ENCODE measurements at places on chromosomes 6 and 20.

DNA sequence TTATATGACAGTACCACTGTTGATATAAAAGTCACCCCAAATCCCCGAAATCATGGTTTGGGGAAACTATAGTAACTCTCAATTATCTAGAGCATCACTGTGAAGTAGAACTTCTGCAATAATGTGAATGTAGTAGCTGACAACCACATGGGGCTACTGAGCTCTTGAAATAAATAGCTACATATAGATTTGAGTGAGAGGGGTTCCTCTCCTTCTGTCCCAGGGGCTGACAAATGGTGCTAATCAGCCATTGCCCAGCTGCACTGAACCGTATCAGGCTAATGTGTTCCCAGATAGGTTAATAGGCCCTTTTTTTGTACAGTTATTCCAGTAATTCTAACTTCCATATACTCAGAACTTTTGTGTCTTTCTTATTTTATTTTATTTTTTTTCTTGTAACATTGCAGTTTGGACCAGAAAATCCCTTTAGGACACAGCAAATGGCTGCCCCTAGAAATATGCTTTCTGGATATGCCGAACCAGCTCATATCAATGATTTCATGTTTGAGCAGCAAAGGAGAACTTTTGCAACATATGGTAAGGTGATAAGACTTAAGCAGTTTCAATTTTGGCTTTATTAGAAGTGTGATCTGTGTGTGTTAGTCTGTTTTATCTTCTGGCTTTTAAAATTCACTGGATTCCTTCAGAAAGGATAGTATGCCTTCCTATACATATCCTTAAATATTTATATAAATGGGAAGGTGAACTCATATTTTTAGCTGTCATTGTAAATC is 21.1 kb downstream of the CDC40 start:
- DNase-seq: no peak

DNA sequence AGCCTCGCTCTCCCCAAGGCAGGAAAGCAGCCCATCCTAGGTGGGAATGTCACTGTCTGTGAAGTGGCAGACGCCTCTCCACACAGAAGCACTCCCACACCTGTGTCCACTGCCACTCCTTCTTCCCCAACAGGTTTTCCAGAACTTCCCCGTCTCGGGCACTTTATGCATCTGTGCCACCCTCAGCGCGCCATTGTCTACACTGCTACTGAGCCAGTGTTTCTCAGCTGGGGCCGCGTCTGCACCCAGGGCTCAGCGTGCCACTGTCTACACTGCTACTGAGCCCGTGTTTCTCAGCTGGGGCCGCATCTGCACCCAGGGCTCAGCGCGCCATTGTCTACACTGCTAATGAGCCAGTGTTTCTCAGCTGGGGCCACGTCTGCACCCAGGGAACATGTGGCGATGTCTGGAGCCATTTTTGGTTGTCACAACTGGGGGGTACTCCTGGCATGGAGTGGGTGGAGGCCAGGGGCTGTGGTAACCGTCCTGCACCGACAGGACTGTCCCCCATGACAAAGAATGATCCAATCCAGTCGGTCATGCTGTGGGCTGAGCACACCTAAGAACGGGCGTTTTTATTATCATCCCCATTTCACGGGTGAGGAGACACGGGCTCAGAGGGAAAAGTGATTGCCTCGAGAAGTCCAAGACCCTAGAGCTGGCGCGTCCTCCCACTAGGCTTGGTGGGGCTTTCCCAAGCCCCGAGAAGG is 41.7 kb upstream of the ZBP1 start:
- no peak for DNase-seq

DNA sequence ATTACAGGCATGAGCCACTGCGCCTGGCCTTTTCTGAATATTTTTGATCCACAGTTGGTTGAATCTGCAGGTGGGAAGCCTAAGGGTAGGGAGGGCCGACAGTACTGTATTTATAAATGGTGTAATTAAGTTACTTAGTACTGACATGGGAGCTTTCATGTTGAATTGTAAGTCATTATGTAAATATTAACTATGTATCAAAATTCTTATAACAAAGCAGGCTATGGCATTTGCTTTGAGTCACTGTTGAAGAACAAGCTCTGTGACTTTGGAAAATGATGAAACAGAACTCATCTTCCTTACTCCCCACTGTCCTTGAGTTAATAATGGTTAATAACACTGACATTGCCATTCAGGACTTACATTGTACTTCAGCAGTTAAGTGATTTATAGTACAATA is 63.0 kb upstream of the TXNDC5 start:
- DNase-seq: no peak

DNA sequence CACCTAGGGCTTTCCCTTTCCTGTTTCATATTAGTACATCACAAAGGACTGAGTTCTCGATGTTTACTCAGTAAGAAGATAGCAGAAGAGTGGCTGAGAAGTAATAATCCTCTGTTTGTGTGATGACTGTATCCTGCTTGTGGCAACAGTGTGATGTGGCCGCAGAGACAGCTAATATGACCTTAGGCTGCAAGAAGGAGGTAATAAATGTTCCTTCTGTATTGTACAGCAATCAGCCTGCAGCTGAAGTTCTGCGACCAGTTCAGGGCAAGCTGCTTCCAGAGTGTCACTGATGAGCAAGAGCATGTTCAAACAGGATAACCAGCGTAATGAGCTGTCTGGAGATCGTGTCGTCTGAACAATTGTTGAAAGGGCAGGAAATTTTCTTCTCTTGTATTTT is 70.9 kb downstream of the OPN5 start:
- DNase-seq: no peak

- no peak for DNase-seq
These were observed 33.4 kb upstream of the SLC35B3 start for GRCh38 chr6:8468552-8469356.

GRCh38 chr6:75483136-75483952 is 10.3 kb downstream of the FILIP1 start:
- no peak for DNase-seq

DNA sequence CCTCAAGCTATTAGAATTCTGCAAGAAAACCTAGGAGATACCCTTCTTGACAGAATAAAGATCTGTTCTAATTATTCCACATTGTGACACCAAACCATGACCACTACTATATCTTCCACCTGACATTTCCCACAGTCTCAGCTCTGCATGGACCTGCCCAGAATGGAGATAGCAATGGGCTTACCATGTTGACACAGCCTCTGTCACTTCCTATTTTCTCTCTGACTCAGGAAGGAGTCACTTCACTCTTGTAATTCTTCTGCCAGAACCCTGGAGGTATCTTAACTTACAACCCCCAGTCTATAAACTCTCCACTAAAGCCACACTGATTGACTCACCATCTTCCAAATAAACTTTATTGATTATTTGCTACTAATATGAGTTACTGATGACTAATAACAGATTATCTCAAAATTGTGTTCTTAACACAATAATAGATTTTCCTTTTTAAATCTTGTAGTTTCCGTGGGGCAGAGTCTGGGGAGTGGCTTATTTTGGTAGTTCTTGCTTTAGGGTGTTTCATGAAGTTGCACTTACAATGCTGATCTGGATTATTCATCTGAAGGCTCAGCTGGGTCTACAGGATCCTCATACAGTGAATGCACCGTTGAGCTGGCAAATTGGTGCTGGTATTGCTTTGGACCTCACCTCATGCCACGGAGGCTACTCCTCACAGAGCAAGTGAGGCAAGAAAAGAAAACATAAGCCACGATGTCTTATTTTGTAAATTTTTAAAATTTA is 869.9 kb downstream of the KIF16B start:
- no peak for DNase-seq

- DNase-seq: no peak
These were observed 78.6 kb downstream of the KIF13A start for GRCh38 chr6:17908831-17909230.

GRCh38 chr20:53737396-53738038 is 143.9 kb upstream of the ZNF217 start:
- DNase-seq: no peak

DNA sequence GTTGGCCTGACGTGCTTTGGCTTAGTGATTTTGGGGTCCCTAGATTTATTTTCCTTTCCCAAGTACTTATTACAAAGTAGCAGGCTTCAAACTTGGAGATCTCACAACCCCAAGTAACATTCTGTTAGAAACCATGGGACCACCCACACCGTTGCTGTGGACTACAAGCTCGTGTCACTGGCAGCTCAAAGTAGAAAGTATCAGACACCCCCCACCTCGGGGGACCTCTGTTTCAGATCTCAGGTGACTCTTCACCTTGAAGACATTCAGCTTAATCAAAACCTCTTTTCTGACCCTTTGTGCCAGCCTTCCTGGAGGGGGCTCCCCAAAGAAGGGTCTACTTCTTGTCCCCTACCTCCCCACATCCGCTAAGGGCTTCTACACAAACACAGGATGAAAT is 15.7 kb upstream of the MYT1 start:
- DNase-seq: no peak

- DNase-seq: no peak
These were observed 399.9 kb upstream of the HSF2 start for GRCh38 chr6:121999456-122000065.

- no peak for DNase-seq
These were observed 143.8 kb upstream of the LAMA2 start for GRCh38 chr6:128739112-128739511.

DNA sequence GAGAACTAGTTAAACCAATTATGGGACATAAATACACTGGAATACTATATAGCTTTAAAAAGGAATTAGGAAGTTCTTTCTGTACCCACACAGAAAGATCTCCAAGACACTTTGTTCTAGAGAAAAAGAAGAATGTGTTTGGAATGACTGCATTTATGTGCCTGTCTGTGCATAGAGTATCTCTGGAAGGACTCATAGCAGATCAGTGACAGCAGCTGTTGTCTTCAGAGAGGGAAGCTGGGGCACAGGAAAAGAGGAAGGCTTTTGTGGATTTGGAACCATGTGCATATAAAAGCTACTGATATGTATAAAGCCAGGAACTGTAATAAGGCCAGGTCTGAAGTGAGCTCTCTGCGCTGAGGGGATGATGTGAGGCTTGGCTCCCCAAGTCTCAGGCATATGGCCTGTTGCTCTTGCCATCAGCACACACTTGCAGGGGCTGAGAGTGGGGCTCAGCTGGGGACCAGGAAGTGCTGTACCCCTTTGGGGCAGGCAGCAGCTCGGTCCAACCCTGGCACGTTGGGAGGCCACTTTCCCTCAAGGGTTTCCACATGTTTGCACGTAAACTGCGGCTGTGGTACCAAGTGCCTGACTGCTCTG is 31.8 kb upstream of the CCDC167 start:
- DNase-seq: no peak

DNA sequence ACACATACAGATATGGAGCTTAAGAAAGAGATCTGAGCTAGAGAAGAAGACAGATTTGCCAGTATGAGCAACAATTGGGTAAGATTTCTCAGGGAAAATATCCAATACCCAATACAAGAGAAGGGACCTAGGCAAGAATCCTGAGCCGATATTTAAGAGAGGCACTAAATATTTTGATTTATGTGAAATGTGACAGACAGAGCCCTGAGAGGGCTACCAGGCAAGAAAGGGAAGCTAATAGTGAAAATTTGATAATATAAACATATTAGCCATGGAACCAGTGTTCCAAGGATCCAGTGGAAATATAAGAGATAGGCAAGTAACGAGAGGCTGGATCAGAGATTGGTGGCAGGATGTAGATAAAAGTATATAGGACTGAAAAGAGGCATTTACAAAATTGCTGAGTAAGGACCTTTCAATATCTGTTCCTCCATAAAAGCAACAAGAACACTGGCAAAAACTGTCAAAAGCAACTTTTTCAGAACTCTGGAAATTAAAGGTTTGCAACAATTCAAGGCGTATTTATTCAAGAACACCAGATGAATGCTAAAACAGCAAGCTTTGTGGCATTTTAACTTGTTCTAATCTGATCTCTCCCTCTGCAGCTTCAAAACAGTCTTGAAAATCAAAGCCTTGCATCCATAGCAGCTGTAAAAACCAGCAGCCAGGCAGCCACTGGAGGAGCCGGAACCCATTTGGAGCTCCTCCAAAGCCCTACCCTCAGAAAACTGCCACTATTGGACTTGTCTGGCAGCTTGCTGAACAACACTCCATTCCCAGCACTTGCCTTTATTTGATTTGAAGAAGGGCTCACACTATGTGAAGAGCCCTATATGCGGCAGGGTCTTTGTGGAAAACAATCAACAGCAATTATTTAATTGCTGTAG is 58.8 kb downstream of the REV3L start:
- DNase-seq: no peak

DNA sequence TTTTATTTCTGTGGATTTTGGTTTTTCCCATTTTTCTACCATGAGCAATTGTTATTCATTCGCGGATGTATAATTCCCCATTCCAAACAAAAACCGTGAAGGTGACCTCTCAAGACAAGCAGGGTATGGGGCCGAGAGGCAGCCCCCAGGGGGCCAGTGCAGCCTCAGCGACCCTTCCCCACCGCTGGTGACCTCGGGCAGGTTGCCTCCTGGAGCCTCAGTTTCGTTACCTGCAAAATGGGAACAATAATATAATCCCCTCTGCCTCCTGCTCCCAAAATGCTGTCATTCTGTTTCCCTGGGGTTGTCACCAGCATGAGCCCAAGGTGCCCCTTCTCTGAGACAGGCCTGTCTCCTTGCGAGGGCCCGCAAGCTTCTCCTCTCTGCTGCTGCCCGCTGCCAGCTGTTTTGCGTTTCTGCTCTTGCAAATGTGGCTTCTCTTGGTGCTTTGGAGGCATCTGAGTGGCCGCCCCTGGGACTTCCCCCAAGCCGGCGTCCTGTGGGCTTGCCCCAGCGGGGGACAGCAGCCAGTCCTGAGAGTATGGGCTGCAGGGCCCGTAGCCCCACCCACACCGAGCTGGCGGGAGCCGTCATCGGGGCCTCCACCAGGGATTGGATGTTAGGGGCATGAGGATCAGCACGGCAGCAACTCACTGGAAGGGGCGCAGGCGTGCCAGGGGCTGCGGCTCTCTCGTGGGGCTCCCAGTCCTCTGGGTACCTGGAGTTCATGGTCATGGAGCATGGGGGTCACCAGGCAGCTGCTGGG is 161.9 kb downstream of the TAF4 start:
- DNase-seq: no peak

- no peak for DNase-seq
These were observed 3.2 kb downstream of the NFS1 start for GRCh38 chr20:35695978-35696377.

GRCh38 chr6:100575921-100576320 is 111.2 kb upstream of the SIM1 start:
- no peak for DNase-seq

DNA sequence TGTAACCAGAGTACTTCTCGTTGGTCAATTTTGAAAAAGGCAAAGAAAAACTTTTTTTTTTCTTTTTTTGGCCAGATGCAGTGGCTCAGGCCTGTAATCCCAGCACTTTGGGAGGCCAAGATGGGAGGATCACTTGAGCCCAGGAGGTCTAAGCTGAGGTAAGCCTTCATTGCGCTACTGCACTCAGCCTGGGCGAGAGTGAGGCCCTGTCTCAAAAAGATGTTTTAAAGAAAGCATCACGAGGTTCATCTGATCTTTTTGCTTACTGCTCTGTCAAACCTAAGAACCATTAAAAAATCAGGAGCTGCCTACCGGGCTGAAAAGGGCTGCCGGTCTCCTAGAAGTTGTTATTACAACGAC is 607 bp downstream of the LYRM2 start:
- no peak for DNase-seq
